ENCODE measurements at places on chromosomes 7 and 10.

GRCh38 chr7:124310934-124311390 lies 278.1 kb upstream of the TMEM229A start:
- DNase-seq = no peak

GRCh38 chr7:70212281-70212680 lies 614.0 kb downstream of the AUTS2 start:
- DNase-seq = no peak

DNA sequence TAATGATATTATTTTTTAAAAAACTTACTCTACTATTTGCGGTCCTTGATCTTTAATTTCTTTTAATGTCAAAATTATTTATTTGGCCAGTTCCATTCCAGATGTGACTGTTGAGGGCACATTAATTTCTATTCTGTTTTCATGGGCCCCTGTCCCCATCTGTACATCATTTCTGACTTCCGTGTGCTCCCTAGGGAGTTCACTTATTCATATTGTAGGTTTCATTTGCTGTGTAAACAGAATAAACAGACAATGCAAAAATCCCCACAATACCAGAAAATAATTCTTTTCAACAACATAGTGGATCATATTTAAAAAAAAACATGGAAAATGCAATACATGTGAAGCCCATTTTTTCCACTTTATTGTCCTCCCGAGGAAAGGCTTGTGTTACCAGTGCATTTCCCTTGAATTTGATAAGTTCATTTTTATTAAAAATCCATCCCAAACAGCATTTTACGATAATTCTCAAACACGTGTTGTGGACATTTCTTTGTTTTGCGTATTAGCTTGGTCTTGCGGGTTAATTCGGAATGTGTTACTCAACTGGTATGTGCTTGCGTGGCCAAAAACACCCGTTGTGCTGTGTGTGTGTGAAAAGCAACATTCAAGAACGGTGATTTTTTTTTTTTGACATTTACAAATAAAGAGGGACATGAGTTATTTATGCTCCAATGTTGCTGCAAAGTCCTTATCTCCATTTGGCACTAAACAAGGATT lies 138.4 kb downstream of the MGMT start:
- DNase-seq = no peak

GRCh38 chr7:40608321-40609075 lies 473.7 kb downstream of the SUGCT start:
- DNase-seq = no peak

DNA sequence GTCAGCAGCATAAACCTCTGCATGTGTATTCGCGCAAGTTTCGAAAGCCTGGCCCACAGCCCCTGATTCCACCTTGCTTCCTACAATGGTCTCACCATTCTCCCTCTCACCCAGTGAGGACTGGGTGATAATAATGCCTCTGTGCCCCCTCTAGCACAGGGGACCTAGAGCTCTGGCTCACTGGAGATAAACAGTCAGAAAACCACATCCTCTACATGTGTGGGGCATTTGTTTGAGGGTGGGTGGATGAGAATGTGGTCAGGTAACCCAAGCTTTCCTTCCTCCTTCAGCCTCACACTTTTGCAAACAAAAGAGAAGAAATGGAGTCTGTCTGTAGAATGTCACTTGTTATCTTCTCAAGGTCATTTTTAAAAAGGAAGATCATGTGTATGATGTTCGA lies 373.5 kb downstream of the KCNMA1 start:
- DNase-seq = no peak

DNA sequence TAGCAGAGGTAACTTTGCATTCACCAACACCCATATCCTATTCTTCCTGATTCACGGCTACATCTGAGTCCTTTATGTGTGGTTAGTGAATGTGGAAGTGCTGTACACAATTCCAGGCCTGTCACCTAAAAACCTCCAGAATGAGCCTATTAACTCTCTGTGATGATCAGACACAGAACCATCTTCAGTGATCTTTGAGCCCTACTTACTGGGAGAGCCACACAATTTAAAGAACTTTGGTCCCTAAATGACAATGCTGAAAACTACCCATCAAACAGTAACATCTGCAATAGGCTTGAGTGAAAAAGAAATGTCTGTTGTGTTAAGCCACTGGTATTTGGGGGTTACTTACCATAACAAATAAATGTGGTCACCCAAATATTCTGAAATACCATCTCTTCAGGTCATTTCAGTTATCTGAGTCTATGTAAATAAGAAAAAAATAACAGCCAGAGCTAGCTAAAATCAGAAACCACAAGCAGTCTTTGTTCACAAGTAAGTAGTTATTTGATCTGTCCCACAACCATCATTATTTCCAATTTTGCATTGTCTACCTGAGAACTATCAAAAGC lies 145.7 kb downstream of the HGF start:
- DNase-seq = no peak

DNA sequence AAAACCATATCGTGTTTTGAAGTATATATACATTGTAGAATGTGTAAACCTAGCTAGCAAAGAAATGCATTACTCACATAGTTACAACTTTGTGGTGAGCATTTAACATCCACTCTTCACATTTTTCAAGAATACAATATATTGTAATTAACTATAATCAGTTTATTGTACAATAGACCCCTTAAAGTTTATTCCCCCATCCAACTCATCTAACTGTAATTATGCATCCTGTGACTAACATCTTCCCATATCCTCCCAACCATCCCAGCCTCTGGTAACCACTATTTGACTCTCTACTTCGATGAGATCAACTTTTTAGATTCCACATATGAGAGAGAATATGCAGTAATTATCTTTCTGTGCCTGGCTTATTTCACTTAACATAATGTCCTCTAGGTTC lies 526.4 kb downstream of the KIF20B start:
- DNase-seq = no peak

DNA sequence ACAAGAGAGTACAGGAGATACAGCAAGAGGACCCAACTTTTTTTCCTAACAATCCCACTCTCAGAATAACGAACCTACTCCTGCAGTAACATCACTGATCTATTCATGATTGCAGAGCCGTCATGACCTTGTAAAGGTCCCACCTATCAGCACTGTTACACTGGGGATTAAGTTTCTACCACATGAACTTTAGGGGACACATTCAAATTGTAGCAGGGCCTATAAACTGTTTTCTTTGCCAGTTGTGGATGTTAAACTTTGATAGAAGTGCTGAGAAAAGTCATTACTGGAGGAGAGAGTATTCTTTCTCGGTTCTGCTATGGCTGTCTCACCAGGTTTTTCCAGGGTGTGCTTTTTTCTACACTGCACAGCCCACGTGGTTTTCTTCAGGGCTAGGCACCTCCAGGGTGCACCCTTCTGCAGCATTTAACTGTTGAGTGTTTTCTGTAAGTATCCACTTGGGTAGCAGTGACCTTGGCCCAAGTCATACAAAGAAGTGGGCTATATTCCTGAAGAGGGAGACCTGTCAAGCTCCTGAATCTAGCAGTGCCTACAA lies 131.6 kb upstream of the AHR start:
- no peak for DNase-seq

- no peak for DNase-seq
Measured at GRCh38 chr10:102770108-102770482, 26.3 kb downstream of the WBP1L start.

DNA sequence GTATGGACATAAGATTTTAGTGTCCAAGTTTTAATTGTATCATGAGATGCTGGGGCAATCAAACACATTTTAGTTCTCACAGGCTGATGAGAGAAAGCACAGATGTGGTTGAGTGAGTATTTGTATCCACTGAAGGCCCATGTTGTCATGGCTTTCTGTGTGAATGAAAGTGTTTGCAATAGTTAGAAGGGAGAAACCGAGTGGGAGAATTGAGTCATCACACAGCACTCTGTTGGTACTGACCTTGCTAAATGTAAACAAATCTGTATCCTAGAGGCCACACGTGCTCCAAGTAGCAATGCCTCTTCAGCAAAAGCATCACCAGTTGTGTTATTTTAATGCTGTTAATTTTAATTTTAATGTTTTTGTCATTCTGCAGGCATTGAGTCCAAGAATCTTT lies 121.2 kb downstream of the EMX2 start:
- DNase-seq = no peak

GRCh38 chr10:15815242-15815885 lies 44.9 kb downstream of the MINDY3 start:
- DNase-seq = no peak

- DNase-seq = no peak
Measured at GRCh38 chr7:4849390-4849789, 12.4 kb downstream of the PAPOLB start.

DNA sequence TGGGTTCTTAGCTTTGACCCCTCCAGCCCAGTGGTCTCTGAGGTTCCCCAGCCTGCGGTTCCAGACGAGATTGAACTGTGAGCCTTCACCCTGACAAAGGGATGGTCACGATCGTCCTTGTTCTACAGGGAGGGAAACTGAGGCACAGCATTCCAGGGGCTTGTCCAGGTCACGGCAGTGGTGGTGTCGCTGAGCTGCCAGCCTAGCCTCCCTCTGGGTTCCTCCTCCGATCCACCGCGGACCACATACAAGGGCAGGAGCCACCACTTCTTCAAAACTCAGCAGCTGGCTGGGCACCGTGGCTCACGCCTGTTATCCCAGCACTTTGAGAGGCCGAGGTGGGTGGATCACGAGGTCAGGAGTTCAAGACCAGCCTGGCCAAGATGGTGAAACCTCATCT lies 35.8 kb downstream of the ELFN1 start:
- DNase-seq = no peak

DNA sequence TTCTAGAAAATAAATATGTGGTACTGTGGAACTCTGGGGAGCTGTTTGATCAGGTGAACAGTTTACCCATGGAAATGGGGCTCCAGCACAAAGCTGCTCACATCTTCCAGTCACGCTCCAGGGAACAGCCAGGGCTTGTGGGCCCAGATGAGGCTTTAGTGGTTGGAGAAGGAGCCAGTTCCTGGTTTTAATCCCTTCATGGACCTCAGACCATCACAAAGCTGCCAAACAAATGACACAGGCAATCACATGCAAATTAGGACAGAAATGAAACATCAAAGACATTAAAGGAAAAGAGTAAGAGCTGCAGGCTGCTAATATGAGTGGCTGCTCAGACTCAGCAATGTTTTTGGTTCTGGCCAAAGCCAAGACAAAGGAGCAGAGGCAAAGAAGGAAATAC lies 2.2 kb upstream of the ATP6V0E2 start:
- DNase-seq = no peak

GRCh38 chr10:63128443-63128842 lies 4.7 kb upstream of the NRBF2 start:
- no peak for DNase-seq

DNA sequence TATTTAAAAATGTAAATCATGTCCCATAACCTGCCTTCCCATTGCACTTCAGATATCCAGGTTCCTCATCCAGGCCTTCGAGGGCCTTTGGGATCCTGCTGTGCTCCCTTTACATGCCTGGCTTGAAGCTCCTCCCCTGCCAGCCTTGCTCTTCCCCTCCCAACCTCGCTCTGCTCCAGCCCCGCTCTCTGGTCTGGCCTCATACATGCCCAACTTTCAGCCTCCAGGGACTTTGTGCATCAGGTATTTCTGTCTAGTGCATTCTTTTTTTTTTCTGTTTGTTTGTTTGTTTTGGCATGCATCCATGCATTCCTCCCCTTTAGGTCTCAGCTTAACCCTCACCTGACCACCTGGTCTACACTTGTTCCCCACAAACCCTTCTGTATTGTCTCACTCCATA lies 160.3 kb downstream of the SNX10 start:
- no peak for DNase-seq

- DNase-seq = no peak
Measured at GRCh38 chr10:46272863-46273415, 13.9 kb upstream of the ANTXRL start.

GRCh38 chr7:151249732-151250072 lies 1.2 kb upstream of the SMARCD3 start:
- DNase-seq = no peak

GRCh38 chr10:35129185-35129674 lies 2.6 kb downstream of the CREM start:
- DNase-seq = no peak

Measured in stimulated activated CD8-positive, alpha-beta memory T cell treated with anti-CD3 and anti-CD28 coated beads, Interleukin-15, amount 100 ng/mL, for 4 hours (primary cell).